ENCODE measurements at places on chromosomes 1 and 21. TPM values are rescaled to one million over a fixed set of nuclear protein-coding genes. Genes with fewer than 3 reads are reported as not detected.

The SYTL1 gene
- total RNA-seq: 0.53 TPM

The B3GALT2 gene
- not detected for total RNA-seq

The SPRR2F gene
- total RNA-seq: not detected

The KCNK1 gene
- total RNA-seq: 19.4 TPM

The LY9 gene
- 0.06 TPM for total RNA-seq

The WNT4 gene
- 0.67 TPM for total RNA-seq

The CSF3R gene
- total RNA-seq: not detected

The OR2L3 gene
- total RNA-seq: not detected

The CBS gene
- total RNA-seq: 11.0 TPM

The GPR52 gene
- total RNA-seq: not detected

The TCHH gene
- total RNA-seq: 0.14 TPM

The USF1 gene
- 50.6 TPM for total RNA-seq

The ADORA3 gene
- not detected for total RNA-seq

The HSPB7 gene
- not detected for total RNA-seq

The GPR153 gene
- 1.1 TPM for total RNA-seq

The RIPPLY3 gene
- 0.64 TPM for total RNA-seq

The SMPDL3B gene
- 1.3 TPM for total RNA-seq

The TSACC gene
- 1.4 TPM for total RNA-seq

The FCRL6 gene
- not detected for total RNA-seq

The ALPL gene
- total RNA-seq: 0.25 TPM

The CFHR5 gene
- total RNA-seq: not detected

The BROX gene
- 19.9 TPM for total RNA-seq

The PRRX1 gene
- total RNA-seq: not detected

The KIAA1614 gene
- 1.0 TPM for total RNA-seq

The IL23R gene
- not detected for total RNA-seq

The COL9A2 gene
- 0.23 TPM for total RNA-seq

The RORC gene
- not detected for total RNA-seq

The DMAP1 gene
- total RNA-seq: 19.1 TPM

The KCNT2 gene
- total RNA-seq: not detected

The DNAJC6 gene
- total RNA-seq: 5.2 TPM

The C1orf116 gene
- total RNA-seq: 4.5 TPM

The ARHGEF16 gene
- 4.7 TPM for total RNA-seq

The C1orf141 gene
- not detected for total RNA-seq

The ZBTB7B gene
- total RNA-seq: 28.7 TPM

The CLCNKA gene
- total RNA-seq: not detected

The S100A7A gene
- not detected for total RNA-seq

The CCNL2 gene
- 36.2 TPM for total RNA-seq

The SAMD13 gene
- total RNA-seq: 0.45 TPM

The SUSD4 gene
- 0.34 TPM for total RNA-seq

The S100A7 gene
- not detected for total RNA-seq

The LORICRIN gene
- not detected for total RNA-seq

The RSPO1 gene
- total RNA-seq: not detected

The MMP23B gene
- total RNA-seq: 0.51 TPM

The SLC26A9 gene
- total RNA-seq: 0.06 TPM

The AGMAT gene
- total RNA-seq: 7.9 TPM

The CCDC181 gene
- total RNA-seq: 0.07 TPM
